SJCRH30 (cell line): ENCODE measurements at places on chromosomes 3 and 15.
A peak's percentile ranks its signal among the peaks of the same experiment; 100 is the strongest.

GRCh38 chr3:134486577-134487041 is 752 bp downstream of the CEP63 start:
- no peak for DNase-seq

DNA sequence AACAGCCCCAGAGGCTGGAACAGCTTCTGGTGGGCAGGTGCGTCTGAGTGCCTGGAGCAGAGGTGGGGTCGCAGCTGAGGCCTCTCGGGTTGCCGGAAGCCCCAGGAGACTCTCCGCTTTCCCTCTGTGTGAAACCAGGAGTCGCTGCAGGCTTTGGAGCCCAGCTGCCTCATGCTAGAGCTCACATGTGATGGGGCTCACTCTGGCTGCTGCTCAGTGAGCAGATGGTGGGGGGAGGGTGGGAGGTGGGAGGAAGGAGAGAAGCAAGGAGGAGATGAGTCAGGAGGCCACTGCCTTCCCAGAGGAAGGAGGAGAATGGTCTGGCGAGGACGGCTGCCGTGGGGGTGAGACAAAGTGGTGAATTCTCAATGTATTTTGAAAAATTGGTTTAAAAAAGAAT is 290.1 kb upstream of the CHRNA7 start:
- peak; percentile 35 for DNase-seq

GRCh38 chr15:99154271-99154670 is 49.4 kb downstream of the SYNM start:
- DNase-seq: no peak

- DNase-seq: no peak
Observed at GRCh38 chr15:67190813-67191212, 63.6 kb downstream of the AAGAB start.

- DNase-seq: no peak
Observed at GRCh38 chr15:34855413-34855812, 60.1 kb upstream of the ACTC1 start.

- DNase-seq: no peak
Observed at GRCh38 chr3:67781218-67781617, 126.8 kb upstream of the SUCLG2 start.
